ENCODE measurements at places on chromosomes 4 and X.

DNA sequence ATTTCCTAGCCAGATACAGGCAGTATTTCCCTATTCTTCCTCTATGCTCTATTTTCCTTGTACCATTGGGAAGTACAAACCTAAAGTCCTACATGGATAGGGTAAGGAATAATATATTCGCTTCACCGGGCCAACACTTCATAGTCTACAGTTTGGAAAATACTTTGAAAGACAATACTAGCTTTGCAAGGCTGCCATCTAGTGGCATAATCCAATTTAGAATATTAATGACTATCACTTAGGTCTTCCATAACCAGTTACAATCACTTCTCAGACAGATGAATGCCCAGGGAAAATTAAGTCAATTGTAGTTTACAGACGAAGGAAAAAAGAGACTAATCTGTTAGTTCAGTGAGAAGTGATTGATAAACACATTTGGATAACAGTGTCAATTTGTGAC, 141.0 kb upstream of the FAM47C start:
- DNase-seq: no peak

GRCh38 chr4:57148831-57149505, 38.8 kb upstream of the IGFBP7 start:
- no peak for DNase-seq

GRCh38 chrX:109187473-109188168, 294.3 kb downstream of the GUCY2F start:
- no peak for DNase-seq

GRCh38 chrX:97252111-97252510, 368.4 kb downstream of the RPA4 start:
- no peak for DNase-seq

Measured in heart right ventricle (tissue), 16 donors.